NCI-H510A (cell line): ENCODE measurements at places on chromosomes 5 and 9.
A peak's percentile ranks its signal among the peaks of the same experiment; 100 is the strongest.

- no peak for DNase-seq
Observed at GRCh38 chr5:158929552-158930218, 170.0 kb downstream of the EBF1 start.

DNA sequence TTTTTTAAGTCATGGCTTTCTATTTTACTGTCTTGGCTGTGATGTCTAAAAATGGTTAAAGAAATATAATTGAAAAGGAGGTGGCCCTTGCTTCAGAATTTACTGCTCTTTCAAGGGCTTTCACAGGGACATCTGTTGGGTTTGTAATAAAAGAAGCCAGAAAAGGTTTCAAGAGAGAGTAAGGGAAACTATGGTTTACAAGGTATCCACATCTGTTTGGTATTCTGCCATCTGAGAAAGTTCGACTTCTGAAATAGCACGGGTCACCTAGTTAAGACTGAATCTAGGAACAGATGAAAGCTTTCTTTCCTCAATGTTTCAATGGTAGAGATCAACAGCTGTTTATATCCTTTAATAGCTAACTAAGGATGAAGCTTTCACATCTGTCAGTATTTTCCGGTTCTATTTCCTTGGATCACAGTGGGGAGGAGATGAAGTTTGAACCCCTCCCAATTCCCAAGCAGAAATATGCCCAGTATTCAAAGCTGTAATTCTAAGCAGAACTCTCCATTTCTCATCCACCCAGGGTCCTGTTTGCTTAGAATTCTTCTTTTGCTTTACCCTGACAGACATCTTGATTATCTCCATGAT, 72.8 kb upstream of the IFNK start:
- no peak for DNase-seq

DNA sequence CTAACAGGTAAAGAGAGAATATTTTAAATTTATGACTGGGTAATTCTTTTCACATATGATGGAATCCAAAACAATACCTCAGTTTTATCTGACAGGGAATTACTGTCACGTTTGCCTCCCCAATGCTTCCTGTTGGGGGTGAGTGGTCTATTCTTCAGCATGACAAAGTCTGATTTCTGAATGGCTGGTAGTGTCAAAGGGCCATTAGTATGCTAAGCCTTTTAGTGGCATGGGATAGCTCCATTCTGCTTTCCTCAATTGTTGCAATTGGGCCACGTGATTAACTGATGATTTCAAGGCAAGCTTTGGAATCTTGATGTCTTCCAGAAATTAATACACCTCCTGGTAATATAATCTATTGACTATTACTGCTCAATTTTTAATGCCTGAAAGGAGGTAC, 14.7 kb upstream of the NDUFS4 start:
- DNase-seq: no peak

GRCh38 chr5:39519079-39519478, 94.3 kb upstream of the DAB2 start:
- no peak for DNase-seq

- no peak for DNase-seq
Observed at GRCh38 chr9:136977649-136978072, 357 bp downstream of the PTGDS start.

- no peak for DNase-seq
Observed at GRCh38 chr9:34072868-34073590, 24.3 kb upstream of the UBAP2 start.

- no peak for DNase-seq
Observed at GRCh38 chr5:181224390-181225229, 1.5 kb downstream of the TRIM41 start.

DNA sequence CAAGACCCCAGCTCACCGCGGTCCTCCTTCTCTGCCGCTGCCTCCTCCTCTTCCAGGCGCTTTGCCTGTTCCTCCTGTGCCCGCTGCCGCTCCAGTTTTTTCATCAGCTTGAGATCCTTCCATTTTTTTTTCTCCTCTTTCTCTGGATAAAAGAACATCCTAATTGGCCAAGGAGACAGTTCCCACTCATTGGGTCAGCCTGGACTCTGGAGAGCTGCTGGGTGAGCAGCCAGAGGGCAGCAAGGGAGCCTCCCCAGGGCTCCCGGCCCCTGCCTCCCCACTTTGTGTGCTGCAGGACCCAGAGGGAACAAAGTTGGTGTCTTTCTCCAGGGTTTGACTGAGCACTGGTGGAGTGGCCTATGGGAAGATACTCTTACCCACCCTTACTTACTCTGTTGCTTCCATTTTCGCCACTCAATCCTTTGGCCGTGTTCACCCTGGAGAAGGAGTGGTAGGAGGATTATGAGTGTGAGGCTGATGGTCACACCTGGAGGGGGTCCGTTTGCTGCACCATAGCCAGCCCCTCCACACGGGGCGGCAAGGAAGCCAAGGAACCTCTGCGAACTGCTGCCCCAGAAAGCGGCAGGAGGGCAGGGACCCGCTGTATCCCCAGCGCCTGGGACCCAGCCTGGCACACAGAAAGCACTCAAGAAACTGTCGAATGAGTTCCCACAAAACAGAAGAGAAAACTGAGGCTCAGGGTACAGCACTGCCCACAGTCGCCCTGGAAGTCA, 708 bp downstream of the SPOUT1 start:
- no peak for DNase-seq

- DNase-seq: no peak
Observed at GRCh38 chr5:68744206-68744605, 349.6 kb upstream of the SLC30A5 start.

DNA sequence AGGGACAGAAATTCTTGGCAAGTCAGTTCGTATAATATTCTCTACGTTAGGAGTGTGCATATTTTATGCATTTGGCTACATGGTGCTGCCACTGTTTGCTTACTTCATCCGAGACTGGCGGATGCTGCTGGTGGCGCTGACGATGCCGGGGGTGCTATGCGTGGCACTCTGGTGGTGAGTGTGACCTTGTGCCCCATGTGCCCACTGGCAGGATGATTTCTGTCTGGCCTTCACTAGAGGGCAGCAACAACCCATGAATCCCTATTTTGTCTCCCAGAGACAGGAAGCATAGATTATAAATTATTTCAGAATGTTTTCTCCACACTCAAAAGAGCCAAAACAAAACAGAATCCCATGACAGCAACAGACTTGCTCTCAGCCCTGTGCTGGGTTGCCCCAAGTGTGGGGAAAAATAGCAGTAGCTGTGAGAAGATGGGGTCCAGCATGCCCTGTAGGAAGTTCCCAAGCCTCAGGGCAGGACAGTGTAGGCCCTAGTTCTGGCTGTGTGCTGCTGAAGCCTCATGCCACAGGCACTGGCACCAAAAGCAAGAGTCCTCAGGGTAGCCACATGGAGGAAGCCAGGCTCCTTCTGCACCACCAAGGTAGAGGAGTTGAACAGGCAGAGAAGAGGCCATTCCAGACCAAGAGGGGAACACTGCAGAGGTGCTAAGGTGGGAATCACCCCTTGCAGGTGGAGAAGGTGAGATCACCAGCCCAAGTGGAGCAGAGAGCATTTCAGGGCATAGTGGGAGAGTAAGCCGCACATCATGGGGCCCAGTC, 16.0 kb downstream of the SLC22A5 start:
- no peak for DNase-seq

DNA sequence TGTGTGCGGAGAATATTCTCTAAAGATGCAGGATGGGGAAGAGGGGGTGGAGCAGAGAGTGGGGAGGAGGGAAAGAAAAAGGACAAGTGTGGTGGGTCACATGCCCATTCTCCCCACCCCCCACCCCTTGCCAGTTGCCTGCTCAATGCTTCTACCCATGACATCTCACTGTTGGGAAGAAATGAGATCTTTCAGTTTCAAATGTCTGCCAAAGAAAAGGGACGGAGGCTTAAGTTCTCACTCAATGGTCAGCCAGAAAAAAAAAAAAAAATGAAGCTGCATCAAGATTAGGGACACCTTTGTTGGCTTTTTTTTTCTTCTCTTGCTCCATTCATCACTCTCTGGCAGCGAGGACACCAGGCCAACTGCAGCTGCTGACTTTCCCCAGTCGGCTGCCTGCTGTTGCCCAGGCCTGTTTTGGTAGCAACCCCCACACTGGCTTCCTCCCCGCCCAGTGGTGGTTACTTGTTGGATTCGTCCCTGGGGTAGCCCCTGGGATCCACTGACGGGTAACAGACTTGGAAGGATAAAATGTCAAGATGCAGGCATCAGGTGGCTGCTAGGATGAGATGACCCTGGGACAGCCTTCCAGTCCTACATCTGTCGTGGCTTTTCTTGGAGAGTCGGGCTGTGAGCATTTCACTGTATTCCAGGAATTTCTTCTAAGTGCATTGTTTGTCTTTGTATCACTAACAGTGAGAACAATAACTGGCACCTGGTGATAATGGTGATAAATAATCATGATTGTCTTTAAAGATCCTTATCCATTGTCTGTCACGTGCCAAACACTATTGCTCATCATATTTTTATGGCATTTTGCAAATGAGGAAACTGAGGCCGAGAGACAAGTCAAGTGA, 9.1 kb downstream of the WWC1 start:
- no peak for DNase-seq

DNA sequence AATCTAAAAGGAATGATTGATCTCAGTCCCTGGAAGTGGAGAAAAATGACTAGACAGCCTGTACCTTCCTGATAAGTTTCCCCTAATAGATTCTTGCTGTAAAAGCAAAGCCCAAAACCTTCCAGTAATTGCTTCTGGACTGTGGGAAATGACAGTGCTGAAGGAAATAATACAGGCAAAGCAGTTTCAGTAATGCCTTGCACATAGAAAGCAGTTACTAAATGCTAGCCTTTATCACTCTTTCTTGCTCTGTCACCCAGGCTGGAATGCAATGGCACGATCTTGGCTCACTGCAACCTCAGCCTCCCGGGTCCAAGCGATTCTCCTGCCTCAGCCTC, 50.3 kb downstream of the MAP1B start:
- no peak for DNase-seq

GRCh38 chr5:174610968-174611367, 113.4 kb upstream of the MSX2 start:
- no peak for DNase-seq

DNA sequence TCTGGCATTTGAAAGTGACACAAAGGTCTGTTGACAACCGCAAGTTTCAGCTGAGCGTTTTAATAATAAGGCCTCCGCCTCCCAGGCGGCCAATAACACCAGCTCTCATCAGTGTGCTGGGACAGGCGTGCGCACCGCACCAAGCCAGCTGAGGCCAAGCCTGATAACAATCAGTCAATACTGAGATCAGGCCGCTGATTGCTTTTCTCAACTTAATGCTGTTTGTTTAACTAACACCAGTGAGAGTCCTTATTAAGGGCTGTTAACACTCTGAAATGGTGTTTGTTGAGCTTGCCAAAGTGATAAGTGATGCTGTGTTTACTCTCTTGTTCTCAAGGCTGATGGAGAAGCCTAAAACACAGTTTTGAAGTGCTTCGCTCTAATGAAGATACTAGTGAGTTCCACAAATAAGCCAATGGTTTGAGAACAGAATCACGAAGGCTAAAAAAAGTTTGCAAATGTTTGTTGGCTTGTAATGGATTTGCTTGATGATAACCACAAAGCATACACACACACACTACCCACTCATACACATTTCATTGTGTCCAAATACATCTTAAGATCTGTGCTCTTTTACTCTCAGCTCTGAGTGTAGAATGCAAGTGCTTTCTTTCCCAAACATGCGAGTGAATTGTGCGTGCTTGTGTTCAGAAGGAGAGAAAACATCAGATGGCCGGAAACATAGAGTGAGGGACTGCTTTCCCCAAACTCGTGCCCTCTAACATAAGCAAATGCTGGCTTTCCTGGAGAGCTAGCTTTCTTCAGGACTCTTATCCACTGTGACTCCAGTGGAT, 330.4 kb upstream of the KLF4 start:
- peak; percentile 86 for DNase-seq

GRCh38 chr9:4997196-4997595, 12.1 kb downstream of the JAK2 start:
- no peak for DNase-seq

DNA sequence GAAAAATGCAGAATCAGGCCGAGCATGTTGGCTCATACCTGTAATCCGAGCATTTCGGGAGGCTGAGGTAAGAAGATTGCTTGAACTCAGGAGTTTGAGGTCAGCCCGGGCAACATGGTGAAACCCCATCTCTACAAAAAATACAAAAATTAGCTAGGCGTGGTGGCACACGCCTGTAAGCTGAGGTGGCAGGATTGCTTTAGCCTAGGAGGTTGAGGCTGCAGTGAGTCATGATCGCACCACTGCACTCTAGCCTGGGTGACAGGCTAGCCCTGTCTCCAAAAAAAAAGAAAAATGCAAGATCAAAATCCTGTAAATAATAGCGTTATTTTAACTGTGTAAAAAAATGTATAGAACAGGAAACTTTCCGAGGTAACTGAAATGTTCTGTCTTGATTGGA, 39.4 kb downstream of the RNF44 start:
- DNase-seq: no peak

- DNase-seq: no peak
Observed at GRCh38 chr5:132365213-132365612, 4.3 kb upstream of the SLC22A5 start.

DNA sequence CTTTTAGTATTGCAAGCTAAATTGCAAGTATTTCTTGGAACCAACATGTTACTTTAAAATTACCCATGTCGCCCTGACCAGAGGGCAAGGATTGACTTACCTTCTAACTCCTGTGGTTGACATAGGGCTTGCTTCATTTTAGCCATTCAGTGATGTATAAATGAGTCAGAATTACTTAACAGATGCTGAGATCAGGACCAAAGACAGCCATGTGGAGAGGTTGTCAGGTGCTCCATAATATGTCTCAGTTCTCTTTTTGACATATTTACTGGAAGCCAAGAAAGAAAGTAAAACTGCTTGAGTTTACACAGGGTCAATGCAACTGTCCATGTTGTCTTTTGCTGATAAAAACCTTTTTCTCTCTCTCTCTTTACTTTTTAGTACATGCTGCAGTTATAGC, 33.2 kb downstream of the F2RL2 start:
- no peak for DNase-seq

- no peak for DNase-seq
Observed at GRCh38 chr5:41519801-41520200, 9.4 kb upstream of the PLCXD3 start.

GRCh38 chr9:131873891-131874440, 134.1 kb upstream of the RAPGEF1 start:
- no peak for DNase-seq

- DNase-seq: no peak
Observed at GRCh38 chr9:109682227-109682626, 97.8 kb upstream of the PALM2AKAP2 start.

- no peak for DNase-seq
Observed at GRCh38 chr5:148746826-148747535, 79.4 kb upstream of the ADRB2 start.

DNA sequence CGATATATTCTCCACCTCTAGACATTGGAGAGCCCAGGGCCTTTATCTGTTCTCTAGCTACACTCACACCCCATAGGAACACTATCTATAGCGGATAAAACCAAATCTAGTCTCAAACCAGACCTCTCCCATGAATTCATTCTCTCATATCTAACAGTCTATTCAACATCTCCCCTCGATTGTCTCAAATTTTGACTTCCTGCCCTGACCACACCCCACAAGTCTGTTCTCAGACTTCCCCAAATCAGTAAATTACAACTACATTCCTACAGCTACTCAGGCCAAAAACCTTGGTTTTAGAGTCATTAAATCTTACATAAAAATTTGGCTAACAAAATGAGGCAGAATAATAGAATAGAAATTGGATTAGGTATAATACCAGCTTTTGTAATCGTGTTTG, 12.5 kb upstream of the SLC1A3 start:
- DNase-seq: no peak
